ENCODE measurements at places on chromosomes 7 and 10. TPM values are rescaled to one million over a fixed set of nuclear protein-coding genes. Genes with fewer than 3 reads are reported as not detected.

The FEZF1 gene
- 0.37 TPM for total RNA-seq

- no peaks in the 10 kb centered on the region for H3K27me3 ChIP-seq
- H3K27ac ChIP-seq, result no peak overlapping the region
- H3K4me3 ChIP-seq, result no peak overlapping the region
- H3K36me3 ChIP-seq, result no peaks in the 10 kb centered on the region
- DNase-seq, result no peak
- H3K4me1 ChIP-seq, result no peaks in the 10 kb centered on the region
Observed at GRCh38 chr7:93544691-93545090, 29.8 kb downstream of the CALCR start.

DNA sequence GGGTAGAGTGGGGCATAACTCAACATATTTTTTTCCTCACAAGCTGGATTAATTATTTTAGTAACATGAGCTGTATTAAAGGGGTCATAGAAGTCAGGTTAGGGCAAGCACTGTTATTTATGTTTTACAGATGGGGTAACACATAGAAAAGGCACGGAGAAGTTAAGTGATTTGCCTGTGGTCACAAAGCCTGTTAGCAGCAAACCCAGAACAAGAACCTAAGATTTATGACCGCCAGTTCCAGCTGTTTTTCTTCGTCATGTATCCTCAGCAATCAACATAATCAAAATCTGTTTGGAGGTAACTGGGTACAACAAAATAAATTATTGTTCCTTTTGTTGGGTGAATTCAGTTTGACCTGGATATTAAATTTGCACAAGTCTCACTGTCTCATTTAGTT, 57.2 kb upstream of the BET1 start:
- no peaks in the 10 kb centered on the region for H3K36me3 ChIP-seq
- H3K27me3 ChIP-seq, result peaks cover 35% of the 10 kb centered on the region

GRCh38 chr7:16412274-16413254, 8.8 kb downstream of the CRPPA start:
- no peaks in the 10 kb centered on the region for H3K36me3 ChIP-seq
- H3K4me3 ChIP-seq, result no peak overlapping the region
- no peaks in the 10 kb centered on the region for H3K4me1 ChIP-seq
- no peak overlapping the region for H3K27ac ChIP-seq

DNA sequence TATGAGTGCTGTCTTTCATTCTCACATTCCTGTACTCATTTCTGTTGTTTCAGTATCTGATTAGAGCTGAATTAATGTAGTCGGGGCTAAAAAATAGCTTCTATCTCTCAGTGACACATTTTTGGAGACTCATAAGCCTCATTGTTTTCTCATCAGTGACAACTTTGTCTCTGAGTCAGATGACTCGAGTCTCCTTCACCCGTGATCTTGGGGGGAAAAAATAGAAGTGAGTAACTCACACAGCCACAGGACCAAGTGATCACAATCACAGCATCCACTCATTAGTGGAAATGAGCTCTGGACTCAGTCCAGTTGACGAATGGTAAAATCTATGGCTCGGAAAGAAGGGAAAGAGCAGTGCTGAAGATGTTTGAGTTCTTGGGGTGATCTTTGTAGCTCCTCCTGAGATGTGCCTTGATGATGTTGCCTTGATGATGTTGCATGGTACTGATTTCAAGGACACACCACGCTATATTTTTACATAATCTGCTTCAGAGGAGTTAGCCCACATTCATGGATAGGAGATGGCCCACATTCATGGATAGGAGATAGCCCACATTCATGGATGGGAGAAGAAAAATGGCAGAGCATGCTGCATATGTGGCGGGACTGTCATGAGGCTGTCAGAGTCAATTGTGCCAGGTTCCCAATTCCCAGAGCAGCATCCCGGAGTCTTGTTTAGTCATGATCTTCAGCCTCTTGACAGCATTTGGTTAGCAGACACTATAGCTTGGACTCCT, 214.7 kb downstream of the CELF2 start:
- no peak for DNase-seq
- H3K27ac ChIP-seq, result no peak overlapping the region
- no peaks in the 10 kb centered on the region for H3K27me3 ChIP-seq
- H3K4me3 ChIP-seq, result no peak overlapping the region
- H3K36me3 ChIP-seq, result no peaks in the 10 kb centered on the region

DNA sequence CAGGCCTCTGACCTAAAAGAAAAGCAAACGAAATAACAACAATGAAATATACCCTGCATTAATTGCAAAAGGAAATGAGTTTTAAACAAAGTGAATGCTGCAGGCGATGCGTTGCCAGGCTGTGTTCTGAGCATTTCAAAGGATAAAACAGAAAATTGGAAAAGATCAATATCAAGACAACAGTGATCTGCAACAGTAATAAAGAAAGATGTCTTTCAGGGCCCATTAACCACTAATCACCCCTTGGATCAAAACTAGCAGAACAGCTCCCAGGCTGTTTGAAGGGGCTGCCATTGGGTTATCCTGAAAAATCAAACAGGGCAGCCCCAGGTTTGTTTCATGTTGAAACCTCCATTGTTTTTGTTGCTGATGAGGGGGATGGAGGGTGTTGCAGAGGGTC, 219.2 kb downstream of the FGFR2 start:
- no peaks in the 10 kb centered on the region for H3K27me3 ChIP-seq
- DNase-seq, result no peak
- no peaks in the 10 kb centered on the region for H3K4me1 ChIP-seq
- H3K36me3 ChIP-seq, result no peaks in the 10 kb centered on the region
- no peak overlapping the region for H3K27ac ChIP-seq

The ZNF273 gene
- 6.6 TPM for total RNA-seq

The CCL26 gene
- total RNA-seq, result 0.49 TPM

The TMEM225B gene
- 3.1 TPM for total RNA-seq

GRCh38 chr7:102216573-102217314, 69.9 kb upstream of the SH2B2 start:
- H3K4me1 ChIP-seq, result no peaks in the 10 kb centered on the region
- no peak overlapping the region for H3K27ac ChIP-seq
- H3K4me3 ChIP-seq, result no peak overlapping the region
- DNase-seq, result no peak

DNA sequence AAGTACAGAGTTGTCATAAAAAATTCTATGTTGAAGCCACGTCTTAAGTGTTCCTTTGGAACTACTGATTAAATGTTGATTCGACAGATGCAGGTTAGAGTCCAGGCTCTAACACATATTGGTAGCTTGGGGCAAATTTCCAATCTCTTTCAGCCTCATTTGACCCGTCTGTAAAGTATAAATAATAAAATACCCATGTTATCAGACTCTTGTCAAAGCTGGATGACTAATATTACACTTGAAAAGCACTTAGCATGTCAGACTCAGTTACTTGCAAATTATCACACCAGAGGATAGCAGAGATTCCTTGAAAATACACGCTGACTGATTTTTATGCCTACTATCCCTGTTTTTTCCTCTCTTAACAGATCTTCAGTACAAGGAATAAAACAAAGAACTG, 18.1 kb upstream of the MACC1 start:
- peaks cover 7% of the 10 kb centered on the region for H3K4me1 ChIP-seq
- no peak overlapping the region for H3K27ac ChIP-seq

The FAM25A gene
- 2.7 TPM for total RNA-seq

The SFRP5 gene
- total RNA-seq, result not detected

DNA sequence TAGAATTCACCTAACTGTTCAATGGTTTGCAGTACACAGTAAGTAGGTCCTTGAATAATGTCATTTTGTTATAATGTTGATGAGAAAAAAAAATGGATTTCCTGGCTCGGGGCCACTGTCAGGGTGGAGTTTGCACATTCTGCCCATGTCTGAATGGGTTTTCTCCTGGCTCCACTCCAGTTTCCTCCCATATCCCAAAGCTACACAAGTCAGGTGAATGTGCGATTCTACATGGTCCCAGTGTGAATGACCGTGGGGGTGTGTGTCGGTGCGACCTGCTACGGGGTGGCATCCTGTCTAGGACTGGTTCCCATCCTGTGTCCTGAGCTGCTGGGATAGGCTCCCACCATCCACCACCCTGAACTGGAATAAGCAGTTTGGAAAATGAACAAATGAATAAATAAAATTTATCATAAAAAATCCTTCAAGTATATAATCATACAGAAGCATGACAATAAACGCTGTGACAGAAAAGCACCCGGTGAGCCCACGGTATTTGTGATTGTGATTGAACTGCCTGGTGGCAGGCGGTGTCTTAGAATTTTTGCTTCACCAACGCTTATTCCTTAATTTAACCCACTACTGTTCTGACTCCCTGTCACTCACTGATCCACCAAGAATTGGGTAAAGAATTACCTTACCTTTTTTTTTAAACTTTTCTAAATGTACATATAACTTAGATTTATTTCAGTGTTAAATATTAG, 114.1 kb downstream of the ICA1 start:
- H3K27me3 ChIP-seq, result no peaks in the 10 kb centered on the region
- no peak overlapping the region for H3K4me3 ChIP-seq
- no peaks in the 10 kb centered on the region for H3K36me3 ChIP-seq
- no peak overlapping the region for H3K27ac ChIP-seq
- DNase-seq, result no peak
- H3K4me1 ChIP-seq, result no peaks in the 10 kb centered on the region

DNA sequence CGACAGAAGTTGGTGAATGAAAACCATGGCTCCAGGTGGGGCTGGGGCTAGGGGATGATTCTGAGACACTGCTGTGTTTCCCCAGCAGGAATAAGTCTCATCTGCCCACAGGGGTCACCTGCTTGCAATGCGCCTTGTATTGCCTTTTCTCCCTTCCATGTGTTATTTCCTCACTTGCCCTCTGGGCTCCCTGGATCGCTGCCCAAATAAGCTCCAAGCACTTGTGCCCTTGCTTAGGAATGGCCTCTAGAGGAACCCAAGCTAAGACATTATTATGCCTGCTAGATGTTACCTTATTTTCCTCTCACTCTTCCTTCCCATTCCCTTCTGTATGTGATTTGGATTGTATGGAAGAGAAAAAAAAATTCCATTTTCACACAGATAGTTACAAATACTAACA, 24.8 kb upstream of the PLPP4 start:
- peaks cover 46% of the 10 kb centered on the region for H3K27me3 ChIP-seq
- H3K36me3 ChIP-seq, result no peaks in the 10 kb centered on the region
- no peaks in the 10 kb centered on the region for H3K4me1 ChIP-seq
- H3K27ac ChIP-seq, result no peak overlapping the region
- DNase-seq, result no peak

The TMEM213 gene
- not detected for total RNA-seq

DNA sequence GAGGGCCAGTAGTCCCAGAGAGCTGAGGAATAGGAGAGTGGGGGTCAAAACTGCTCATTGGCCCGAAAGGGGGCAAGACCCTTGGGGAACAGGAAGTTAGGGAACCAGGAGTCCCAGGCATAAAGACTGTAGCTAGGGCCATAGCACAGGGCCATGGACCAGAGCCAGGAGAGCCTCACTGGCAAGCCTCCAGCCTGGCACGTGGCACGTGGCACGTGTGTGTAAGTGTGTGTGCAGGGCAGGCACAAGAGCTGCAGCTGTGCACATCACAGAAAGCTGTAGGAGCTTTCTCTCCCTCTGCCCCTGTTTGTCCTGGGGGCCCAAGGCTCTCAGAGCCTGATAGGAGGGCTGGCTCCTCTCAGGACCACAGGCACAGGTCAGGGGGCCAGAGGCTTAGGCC, 47.8 kb upstream of the SLF2 start:
- no peak for DNase-seq
- H3K27me3 ChIP-seq, result no peaks in the 10 kb centered on the region
- H3K36me3 ChIP-seq, result no peaks in the 10 kb centered on the region
- H3K27ac ChIP-seq, result no peak overlapping the region
- H3K4me3 ChIP-seq, result no peak overlapping the region
- no peaks in the 10 kb centered on the region for H3K4me1 ChIP-seq

DNA sequence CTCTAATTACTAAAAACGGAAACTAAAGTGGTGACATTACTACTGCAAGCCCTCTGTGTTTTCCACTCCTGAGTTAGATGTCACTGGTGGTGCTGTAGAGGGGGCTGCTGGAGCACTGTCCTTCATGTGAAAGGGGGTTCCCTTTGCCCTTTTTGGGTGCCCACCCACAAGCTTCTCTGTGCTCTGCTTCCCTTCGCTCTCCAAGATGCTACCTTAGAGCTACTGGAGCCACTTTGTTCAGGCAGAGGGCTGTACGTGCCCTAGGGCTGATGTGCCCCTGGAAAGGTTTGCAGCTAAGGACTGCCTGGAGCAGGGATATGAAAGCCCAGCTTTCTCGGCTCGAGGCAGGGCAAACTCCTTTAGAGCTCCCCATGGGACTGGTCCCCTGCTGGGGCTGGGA, 28.3 kb downstream of the EMX2 start:
- H3K27me3 ChIP-seq, result peaks cover 97% of the 10 kb centered on the region
- DNase-seq, result no peak
- H3K4me1 ChIP-seq, result no peaks in the 10 kb centered on the region
- no peak overlapping the region for H3K27ac ChIP-seq
- no peaks in the 10 kb centered on the region for H3K36me3 ChIP-seq

DNA sequence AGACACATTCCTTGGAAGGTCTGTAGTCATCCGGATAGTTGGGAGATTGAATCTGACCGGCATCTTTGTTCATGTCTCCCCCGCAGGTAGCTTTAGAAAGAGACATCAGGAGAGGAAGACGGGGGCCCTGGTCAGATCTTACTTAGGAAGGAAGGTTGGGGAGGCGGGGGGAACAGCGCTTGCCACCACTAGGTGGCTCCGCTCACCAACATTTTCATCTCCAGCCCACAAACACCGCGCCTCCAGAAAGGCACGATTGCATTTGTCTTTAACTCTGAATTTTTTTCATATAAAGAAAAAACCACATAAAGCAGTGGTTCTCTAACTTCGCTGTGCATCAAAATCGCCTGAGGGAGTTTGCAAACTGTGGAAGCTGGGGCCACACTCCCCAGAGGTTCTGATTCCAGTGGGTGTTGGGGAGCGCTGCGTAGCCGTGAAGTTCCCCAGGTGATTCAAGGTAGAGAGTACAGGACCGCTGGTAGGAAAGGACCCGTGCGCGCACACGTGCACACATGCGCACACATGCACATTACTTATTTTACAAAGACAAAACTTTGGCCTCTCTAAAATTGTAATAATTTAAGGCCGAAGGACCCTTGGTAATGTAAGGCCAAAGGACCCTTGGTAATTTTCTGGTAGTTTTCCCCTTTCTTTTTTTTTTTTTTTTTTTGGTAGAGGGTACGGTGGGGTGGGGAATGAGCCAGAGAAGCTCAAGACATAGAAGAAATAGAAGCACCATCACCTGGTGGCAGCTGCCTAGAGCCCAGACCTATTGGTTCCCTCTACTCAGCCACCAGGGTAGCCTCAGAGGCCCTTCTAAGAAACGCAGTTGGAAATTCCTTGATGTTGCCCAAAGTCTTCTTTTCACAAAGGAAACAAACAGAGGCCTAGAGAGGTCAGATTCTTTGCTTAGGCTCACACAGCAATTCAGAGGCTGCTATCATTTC, 37.4 kb upstream of the OPALIN start:
- peaks cover 26% of the 10 kb centered on the region for H3K27me3 ChIP-seq
- H3K4me1 ChIP-seq, result no peaks in the 10 kb centered on the region
- peak; percentile 21 for DNase-seq
- no peaks in the 10 kb centered on the region for H3K36me3 ChIP-seq
- no peak overlapping the region for H3K4me3 ChIP-seq
- H3K27ac ChIP-seq, result no peak overlapping the region

The EBLN1 gene
- total RNA-seq, result not detected

- no peak overlapping the region for H3K27ac ChIP-seq
- no peak for DNase-seq
- H3K4me1 ChIP-seq, result no peaks in the 10 kb centered on the region
- H3K4me3 ChIP-seq, result no peak overlapping the region
- H3K27me3 ChIP-seq, result 0 out of 2 replicates have a peak, but pooled peaks cover 6% of the 10 kb centered on the region
Observed at GRCh38 chr10:116870949-116871348, 21.6 kb downstream of the ENO4 start.

- H3K27ac ChIP-seq, result peak overlapping the region; percentile 97
- no peaks in the 10 kb centered on the region for H3K36me3 ChIP-seq
- H3K27me3 ChIP-seq, result no peaks in the 10 kb centered on the region
- H3K4me3 ChIP-seq, result peak overlapping the region; percentile 25
Observed at GRCh38 chr7:101952355-101953247, 135.2 kb downstream of the CUX1 start.

Data from HCT116 (cell line).